HT1080 (cell line): ENCODE measurements at places on chromosomes 12 and 14.

DNA sequence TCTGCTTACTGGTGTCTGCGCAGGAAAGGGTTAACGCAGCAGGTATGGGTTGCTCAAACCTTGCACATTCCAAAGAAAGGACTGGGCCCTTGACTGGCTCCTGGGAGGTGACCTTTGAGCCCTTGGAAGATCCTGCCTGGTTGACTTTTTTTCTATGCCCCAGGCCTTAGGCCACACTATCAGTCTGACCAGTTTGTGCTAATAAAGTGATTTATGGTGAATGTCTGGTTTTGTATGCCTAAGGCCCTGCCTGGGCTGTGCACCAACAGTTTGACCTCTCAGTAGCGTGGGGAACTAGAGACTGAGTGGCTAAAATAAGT, 61.4 kb upstream of the SCN8A start:
- no peak for DNase-seq

GRCh38 chr14:22836301-22837113, at the start of gene MMP14:
TSS of gene MMP14 (plus strand) at chr14:22836585. CDS start at chr14:22836818, 233 bp downstream.
- DNase-seq: peak; percentile 97

GRCh38 chr12:27840229-27840999, 60.4 kb upstream of the MANSC4 start:
- no peak for DNase-seq

DNA sequence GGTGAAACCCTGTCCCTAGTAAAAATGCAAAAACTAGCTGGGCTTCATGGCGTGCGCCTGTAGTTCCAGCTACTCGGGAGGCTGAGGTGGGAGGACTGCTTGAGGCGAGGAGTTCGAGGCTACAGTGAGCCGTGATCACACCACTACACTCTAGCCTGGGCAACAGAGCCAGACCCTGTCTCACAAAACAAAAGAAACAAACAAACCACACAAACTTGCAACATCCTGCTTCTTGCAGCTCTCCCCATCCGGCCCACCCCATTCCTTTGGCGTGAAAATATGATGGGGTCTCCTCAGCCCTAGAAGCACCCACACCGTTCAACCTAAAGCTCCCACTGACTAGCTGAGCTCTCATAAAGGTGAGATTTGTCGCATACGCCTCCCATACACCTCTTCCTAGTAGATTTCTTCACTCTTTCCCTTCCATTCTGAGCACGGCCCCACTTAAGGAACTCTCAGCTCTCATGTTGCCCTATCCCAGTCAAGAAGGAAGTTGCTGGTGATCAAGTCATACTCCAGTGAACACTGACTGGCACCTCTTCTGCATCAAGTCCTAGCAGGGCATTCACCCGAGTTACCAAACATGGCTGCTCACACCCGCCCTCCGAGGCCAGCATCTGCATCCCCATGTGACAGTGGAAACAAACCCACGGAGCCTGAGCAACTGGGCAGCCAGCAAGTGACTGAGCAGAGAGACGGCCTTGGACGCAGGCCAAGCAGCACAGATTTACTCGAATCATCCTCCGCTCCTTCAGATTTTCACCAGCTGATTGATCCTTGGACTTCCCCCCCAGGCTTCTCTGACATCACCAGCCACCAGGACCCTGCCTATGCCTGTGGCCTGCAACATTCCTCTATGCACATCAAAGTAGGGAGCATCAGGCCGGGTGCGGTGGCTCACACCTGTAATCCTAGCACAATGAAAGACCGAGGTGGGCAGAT, 18.9 kb upstream of the CD27 start:
- DNase-seq: no peak

GRCh38 chr12:45587877-45588533, 141.5 kb upstream of the ARID2 start:
- DNase-seq: peak; percentile 25

GRCh38 chr14:29030970-29031369, 264.4 kb downstream of the FOXG1 start:
- no peak for DNase-seq

DNA sequence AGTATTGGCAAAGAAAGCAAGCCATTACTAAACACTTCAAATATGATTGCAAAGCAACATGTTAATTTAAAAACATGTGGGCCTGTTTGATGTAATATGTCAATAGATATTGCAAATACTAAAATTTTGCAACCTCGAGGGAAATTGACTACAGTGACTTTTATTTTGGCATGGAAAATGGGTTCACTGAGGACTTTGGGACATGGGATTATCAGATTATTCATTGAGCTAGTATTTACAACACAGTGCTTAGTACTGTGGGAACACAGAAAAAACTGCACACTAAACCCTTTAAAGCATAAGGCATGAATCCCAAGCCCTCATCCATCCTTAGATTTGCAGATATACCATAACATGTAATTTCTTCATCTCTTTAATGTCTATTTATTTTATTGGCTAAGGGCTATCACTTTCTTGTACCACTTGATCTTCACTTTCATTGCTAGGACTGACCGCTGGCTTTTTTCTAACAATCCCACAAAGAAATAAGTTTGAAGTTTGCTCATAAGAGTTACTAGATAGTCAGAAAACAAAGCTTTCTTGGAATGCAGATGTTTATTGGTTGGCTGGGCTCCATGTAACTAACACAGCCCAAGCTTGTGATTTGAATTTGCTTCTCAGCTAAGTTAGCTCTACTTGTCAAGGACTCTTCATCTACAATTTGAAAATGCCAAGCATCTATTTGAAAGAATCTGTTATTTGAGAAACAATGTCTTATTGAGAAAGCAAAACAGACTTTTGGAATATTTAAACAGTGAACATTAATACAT, 48.7 kb downstream of the PPFIBP1 start:
- no peak for DNase-seq

- DNase-seq: no peak
These were observed 55.3 kb upstream of the AMN start for GRCh38 chr14:102866982-102867761.

GRCh38 chr14:50928002-50928635, 16.2 kb downstream of the PYGL start:
- DNase-seq: no peak

DNA sequence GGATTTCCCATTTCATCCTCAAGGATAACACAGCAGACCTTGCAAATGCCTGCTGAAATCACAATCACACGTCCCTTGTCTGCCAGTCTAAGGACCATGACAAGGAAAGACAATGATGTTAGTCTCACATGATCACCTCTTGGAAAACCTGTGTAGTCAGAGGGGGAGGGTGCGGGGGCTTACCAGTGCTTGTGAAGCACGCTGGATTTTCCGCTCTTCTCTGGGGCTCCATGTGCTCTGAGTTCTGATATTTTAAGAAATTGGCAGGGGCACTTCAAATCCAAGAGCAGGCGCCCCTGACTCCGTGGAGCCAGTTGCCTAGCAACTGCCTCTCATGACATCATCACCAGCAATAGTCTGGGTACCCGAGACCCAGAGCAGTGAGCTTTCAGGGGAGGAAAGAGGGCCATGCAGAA, 200.9 kb upstream of the C14orf180 start:
- no peak for DNase-seq
